HEK293T (cell line): ENCODE measurements at places on chromosomes 11 and 22.

GRCh38 chr11:122673701-122674100, 18.2 kb downstream of the UBASH3B start:
- no peak for DNase-seq

DNA sequence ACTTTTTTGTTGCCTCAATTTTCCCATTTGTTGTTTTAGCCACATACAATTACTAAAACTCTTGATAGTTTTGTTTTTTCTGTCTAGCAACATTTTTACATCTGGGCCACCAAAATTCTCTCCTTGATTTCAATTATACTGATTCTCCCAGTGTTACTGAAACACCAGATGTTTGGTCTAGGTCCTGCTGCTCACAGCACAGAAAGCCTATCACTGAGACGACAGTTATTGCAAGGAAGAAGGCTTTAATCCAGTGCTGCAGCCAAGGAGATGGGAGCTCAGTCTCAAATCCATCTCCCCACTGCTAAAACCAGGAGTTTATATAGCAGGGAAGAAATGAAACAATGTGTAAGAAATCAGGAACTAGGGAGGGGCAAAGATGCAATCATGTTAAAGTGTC, 837.7 kb upstream of the CNTN5 start:
- DNase-seq, result no peak

DNA sequence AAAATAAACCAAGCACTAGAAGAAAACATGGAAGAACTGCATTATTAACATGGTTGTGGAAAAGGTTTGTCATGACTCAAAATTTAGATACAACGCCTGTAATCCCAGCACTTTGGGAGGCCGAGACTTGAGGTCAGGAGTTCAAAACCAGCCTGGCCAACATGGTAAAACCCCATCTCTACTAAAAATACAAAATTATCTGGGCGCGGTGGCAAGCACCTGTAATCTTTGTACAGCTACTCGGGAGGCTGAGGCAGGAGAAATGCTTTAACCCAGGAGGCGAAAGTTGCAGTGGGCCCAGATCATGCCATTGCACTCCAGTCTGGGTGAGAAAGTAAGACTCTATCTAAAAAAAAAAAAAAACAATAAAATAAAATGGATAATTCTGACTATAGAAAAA, 23.7 kb downstream of the GNB1L start:
- DNase-seq, result no peak

DNA sequence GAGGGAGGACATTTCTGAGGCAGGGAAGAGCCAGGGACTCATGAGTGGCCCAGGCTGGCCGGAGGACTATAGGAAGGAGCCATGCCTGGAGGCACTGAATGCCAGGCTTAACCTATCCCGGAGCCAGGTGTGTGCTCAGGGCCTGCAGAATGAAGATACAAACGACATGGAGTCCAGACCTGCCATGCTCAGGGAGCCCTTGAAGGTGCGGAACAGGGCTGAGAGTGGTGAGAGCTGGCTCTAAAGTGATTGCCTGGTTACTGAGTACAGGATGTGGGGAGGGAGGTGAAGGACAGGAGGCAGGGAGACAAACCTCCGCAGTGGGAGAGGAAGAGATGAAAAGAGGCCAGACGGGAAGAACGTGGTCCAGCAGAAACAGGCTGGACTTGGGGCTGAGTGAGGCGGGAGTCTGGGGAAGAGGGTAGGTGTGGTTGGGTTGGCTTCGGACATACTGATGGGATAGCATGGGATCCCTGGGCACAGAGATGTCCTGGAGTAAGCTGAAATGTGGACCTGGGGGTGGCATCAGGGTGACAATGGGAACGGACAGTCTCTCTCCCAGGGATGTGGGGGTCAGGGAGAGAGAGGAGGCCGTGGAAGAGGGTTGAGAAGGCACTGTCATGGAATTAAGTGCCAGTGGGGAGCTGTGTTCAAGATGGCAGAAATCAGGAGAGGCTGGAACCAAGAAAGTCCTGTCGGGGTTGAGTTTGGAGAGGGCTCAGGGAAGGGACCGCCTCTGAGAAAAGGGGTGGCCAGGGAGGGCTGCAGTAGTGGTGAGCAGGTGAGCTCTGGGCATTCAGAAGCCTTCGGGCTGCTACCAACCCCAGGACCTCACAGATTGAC, 1.5 kb upstream of the ANKRD13D start:
- no peak for DNase-seq

DNA sequence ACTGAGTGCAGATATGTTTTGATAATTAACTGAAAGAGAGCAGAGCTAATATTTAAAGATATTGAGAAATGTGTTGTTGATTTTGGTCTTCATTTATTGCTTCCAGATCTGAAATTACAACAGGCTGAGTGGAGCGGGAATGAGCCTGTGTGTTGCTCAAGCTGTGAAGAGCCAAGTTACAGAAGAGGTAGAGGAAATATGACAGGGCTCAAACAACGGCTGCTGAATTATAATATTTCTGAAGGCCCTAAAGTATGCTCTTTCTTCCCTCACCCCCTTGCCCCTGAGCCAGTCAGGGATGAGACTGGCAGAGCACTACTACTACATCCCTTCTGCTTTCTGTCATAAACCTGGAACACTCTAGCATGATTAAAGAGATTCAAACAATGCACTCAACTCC, 115.6 kb downstream of the FANCF start:
- DNase-seq, result no peak

DNA sequence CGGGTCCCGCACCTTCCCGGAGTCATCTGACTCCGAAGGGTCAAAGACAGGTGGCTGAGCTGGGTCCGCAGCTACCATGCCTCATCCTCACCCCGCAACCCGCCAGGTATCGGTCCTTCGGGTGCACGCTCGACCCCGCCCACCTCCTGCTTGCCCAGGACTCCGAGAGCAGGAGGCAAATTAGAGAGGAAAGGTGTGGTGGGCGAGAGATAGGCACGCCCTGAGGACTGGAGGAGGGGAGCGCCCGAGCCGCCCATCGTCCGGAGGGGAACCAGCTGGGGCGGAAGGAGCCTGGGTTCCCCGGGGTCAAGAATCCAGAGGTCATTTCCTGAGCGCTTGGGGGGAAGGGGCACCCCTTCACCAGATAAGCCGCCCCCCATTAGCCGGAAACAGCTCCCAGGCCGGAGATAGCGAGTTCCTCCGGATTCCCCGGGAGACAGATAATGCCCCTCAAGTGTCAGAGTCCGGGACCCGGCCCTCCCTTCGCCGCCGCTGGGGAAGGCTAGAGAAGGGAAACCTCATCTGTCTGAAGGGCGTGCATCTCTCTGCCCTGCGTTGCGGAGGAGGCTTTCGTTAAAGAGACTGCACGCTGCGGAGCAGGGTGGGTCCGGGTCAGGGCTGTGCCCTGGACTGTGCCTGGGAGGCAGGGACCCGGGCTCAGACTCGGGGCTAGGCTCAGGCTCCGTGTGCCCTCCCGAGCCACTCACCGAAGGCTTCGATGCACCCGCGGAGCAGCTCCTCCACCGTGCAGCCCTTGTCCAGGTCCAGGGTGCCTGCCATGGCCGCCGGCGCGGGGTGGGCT, 1.7 kb downstream of the RASGRP2 start:
- no peak for DNase-seq

- DNase-seq, result no peak
Observed at GRCh38 chr11:23684701-23685100, 812.2 kb upstream of the LUZP2 start.

DNA sequence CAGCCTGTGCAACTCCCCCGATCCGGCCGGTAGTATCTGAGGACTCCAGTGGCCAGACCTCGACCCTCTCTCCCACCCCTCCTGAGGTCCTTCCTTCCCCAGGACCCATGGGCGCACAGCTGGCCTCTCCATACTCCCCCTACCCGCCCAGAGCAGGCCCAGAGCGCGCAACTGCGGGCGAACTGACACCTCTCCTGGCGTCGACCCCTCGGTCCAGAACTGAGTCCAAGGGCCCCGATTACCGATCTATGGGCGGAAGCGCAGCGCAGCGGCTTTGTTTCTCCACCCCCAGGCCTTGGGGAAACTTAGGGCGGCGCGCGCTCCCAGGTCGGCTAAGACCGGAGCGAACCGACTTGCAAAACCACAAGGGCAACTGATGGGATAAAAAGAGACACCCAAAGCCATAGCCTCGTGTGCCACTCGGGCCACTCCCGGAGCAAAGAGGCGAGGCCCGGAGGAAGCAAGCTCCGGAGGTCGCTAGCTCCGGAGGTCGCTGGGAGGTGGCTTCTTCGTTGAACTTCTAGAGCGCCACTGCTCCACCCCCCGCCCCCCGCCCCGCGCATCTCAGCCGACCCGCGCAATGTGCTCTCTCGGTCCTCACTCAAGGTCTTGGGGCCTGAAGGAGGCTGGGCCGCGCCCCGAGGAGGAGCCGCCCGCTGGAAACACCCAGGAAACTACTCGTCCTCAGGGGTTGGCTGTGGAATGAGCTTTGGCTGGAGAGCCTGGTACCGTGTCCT, 9.8 kb upstream of the ALX4 start:
- no peak for DNase-seq

DNA sequence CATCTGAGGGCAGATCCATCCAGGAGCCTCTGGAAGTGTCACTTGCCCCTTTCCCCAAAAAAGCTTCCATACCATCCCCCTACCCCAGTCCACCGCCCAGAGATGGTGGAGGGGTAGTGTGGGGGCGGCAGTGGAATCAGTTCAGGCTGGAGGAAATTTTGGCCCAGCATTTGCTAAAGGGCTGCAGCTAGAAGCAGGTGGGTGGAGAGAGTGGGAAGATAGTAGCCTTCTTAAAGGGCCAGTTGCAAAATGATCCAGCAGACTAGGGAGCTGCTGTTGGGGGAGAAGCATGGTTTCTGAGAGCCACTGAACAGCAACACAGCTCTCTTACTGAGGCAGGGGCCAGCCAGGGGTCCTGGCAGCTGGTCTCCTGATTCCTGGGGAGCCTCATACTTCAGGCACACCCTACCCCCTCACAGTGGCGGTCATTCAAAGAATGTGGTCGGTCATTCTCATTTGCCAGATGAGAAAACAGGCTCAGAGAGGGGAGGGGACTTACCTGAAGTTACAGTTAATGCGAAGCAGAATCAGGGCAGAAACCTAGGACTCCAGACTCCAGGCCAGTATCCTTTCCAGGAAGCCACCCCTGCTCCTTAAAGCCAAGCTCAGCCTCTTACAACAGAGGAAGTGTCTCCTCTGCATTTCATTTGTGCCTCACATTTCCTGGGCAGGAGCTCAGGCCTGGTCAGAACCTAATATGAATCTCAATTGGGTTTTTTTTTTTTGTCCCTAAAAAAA, 5.4 kb downstream of the SEC14L2 start:
- DNase-seq, result no peak

- DNase-seq, result peak; percentile 71
Observed at GRCh38 chr11:65078151-65078550, 5.7 kb downstream of the CDCA5 start.

GRCh38 chr11:33895752-33896137, 3.9 kb upstream of the LMO2 start:
- DNase-seq, result no peak

DNA sequence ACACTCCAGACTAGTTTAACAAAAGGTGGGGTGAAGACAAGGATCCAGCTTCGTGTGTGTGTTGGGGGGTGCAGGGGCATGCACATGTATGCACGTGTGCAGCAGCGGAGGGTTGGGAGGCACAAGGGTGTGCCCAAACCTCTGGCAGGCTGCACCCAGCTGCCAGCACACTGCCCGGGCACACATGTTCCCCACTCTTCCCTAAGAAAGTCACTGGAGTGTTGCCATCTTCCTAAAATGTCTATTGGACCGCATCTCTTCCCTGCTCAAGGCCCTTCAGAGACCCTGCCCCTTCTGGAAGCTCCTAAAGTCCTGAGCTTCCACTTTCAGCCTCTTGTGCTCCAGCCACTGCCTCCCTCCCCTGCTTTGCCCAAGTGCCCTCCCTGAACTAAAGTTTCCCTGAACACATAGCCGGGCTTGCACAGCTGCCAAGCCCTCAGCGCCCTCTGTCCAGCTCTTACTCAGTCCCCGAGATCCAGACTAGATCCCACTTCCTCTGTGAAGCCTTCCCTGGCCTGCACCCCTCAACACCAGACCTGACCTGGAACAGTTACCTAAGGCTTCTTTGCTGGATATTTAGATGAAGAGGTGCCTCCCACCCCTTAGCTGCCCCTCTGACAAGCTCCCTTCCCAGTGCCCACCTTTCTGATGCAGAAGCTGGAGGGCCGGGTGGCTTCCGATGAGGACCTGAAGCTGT, 6.0 kb downstream of the CFL1 start:
- DNase-seq, result no peak

DNA sequence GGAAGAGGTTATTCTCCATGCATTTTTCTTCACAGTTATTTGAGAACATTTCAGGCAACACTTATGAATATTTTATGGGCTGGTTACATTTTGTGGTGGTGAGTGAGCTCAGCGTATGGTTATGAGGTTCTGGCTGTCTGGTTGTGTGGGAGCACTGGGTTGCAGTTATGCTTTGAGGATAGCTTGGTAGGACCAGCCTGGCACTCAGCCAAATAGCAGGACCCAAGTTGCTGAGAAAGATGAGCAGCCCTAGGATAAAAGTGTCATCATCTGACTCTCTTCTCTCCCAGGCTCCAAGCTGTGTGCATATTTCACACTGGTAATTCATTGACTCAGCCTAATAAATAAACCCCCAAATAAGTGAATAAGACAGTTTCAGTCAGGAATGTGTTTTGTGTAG, 8.1 kb upstream of the SRSF8 start:
- DNase-seq, result no peak

- no peak for DNase-seq
Observed at GRCh38 chr22:40313007-40313406, 33.3 kb upstream of the ADSL start.

GRCh38 chr11:105862736-105863367, 159.2 kb downstream of the MSANTD4 start:
- peak; percentile 23 for DNase-seq
